ENCODE measurements at places on chromosomes 3 and 15. TPM values are rescaled to one million over a fixed set of nuclear protein-coding genes. Genes with fewer than 3 reads are reported as not detected.

DNA sequence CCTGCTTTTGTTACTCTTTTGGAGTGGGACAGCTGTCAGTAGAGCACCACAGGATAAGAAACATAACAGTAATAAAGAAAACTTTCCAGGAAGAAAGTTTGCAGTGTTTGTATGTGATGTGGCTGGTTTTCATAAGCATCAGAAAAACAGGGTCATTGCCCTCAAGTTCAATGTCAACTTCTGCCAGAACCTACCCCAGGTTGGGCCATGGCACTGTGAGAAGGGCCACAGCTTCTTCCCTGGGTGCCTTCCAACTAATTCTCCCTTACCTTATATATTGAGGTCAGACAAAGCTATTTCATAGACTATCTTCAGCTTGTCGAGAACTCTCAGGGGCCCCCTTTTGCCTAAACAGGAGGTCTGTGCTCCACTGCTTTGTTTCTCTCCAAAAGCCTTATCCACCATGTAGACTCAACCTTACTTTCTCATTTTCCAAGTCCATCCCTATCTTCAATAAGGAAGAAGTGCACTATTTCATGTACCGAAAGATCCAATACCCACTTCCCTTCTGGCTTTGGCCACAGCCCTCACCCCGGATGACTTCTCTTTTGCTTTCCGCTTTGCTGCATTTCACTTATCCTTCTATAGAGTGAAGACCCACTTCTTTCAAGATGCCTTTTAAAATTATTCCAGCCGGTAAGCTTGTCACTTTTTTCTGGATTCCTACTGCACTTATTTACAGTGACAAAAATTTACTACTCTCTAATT is 38.2 kb upstream of the PLCL2 start:
- DNase-seq, result no peak

NMNAT3 gene
- 5.7 TPM for total RNA-seq

FBXW12 gene
- total RNA-seq, result not detected

GRCh38 chr3:72761410-72761809 is 86.8 kb downstream of the SHQ1 start:
- no peak for DNase-seq

GRCh38 chr15:52124270-52124880 is 11.8 kb upstream of the BCL2L10 start:
- no peak for DNase-seq

DNA sequence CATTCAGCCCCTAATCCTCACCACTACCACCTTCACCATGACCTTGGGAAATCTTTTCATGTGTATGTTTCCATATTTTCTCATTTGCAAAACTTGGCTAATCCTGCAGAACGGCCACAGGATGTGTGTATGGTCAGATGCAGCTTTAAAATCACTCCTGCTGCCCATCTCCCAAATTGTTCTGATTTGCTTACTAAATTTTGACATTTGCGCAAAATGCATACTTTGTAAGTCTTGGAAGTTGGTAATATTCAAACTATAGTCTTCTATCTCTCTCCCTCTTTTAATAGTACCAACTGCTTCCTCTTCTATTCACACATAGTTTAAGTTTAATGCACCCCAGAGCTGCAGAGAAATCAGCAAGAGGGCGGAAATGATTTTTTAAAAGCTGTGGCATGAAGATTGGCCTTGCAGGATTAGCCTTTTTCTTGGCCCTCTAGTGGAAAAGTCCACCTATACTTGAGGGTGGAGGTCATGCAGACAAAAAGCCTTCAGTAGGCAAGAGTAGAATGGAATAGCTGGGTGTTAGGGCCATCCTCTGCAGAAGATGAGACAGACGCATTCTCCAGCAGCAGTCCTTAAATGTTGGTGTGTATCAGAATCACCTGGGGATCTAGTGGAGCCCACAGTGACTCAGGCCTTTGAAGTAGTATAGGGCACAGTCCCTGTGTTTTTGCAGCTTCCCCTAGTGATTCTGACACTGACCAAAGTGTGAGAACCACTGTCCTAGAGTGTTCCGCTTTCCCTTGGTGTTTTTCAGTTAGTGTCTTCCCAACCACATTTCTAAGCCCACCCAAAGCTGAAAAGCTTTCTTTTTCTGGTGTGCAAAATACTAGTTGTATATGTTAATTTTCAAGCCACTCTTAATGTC is 181.7 kb downstream of the CHST2 start:
- no peak for DNase-seq
